ENCODE measurements at places on chromosomes 7 and 10. TPM values are rescaled to one million over a fixed set of nuclear protein-coding genes. Genes with fewer than 3 reads are reported as not detected.

The PPIA gene
- total RNA-seq, result 964 TPM

The BTRC gene
- total RNA-seq, result 17.3 TPM

The PALD1 gene
- 16.0 TPM for total RNA-seq

The DBF4 gene
- 11.5 TPM for total RNA-seq

The CHN2 gene
- total RNA-seq, result 14.2 TPM

The IL15RA gene
- total RNA-seq, result 28.5 TPM

The OPALIN gene
- not detected for total RNA-seq

The SNCG gene
- 25.0 TPM for total RNA-seq

The RBP4 gene
- 17.4 TPM for total RNA-seq

The SND1 gene
- 142 TPM for total RNA-seq
